ENCODE measurements at places on chromosomes 11 and 22.
A peak's percentile ranks its signal among the peaks of the same experiment; 100 is the strongest.

GRCh38 chr11:17722000-17722643, 2.8 kb downstream of the MYOD1 start:
- DNase-seq, result no peak

- no peak for DNase-seq
Measured at GRCh38 chr11:67287355-67288197, 1.5 kb upstream of the ANKRD13D start.

- peak; percentile 65 for DNase-seq
Measured at GRCh38 chr11:75706260-75706729, 11.3 kb upstream of the MOGAT2 start.

- no peak for DNase-seq
Measured at GRCh38 chr11:46050003-46050461, 71.2 kb downstream of the PHF21A start.

DNA sequence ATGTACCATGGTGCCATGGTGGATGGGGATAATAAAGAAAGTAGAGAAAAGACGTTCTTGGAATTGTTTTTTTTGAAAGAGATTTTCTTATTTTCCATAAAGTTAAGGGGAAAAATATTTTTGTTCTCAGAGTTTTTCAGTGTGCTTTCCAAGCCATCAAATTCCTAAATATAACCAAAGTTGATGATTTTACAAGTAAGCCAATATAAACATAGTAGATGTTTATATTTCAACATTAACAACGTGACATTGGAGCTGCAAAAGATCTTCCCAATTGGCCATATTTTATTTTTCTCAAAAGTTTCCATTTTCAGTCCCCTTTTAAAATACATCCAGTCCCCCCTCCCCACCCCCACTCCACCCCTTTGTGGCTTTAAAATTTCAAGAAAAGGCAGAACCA, 80.9 kb upstream of the PICALM start:
- DNase-seq, result no peak

DNA sequence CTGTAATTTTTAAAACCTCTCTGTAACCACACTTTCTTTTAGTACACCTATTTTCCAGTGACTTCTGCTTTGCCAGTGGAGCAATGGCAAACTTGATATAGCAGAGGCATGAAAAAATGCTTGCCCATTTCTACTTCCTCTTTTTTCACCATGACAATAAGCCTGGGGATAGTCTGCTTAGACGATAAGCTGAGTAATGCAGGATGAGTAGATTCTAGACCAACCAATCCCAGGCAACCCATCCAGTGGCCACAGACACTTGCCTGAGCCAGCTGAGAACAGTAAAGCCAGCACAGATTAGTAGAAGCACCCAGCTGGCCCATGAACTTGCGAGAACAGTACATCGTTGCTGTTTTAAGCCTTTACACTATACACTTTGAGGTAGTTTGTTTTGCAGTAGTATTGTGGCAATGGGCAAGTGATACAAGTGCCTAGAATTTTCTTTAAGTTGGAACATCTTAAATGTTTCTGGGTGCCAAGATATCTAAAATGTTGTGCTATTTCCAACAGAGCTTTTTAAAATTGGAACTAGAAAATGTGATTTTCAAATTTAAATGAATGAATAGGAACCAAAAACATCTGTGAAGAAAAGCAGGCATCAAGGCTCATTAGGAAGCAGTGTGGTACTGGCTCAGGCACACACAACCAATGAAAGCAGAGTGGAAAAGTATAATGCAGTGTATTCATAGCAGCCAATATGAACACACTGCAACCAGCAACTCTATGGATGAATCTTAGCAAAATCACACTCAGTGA, 37.7 kb downstream of the DDI1 start:
- no peak for DNase-seq

GRCh38 chr22:49015993-49016908, 811.4 kb downstream of the BRD1 start:
- DNase-seq, result no peak

GRCh38 chr11:62694455-62695167, 5.3 kb upstream of the LRRN4CL start:
- peak; percentile 67 for DNase-seq

GRCh38 chr11:20007386-20007785, 152.9 kb downstream of the DBX1 start:
- DNase-seq, result no peak

GRCh38 chr11:78313898-78314297, 103.7 kb downstream of the GAB2 start:
- no peak for DNase-seq

DNA sequence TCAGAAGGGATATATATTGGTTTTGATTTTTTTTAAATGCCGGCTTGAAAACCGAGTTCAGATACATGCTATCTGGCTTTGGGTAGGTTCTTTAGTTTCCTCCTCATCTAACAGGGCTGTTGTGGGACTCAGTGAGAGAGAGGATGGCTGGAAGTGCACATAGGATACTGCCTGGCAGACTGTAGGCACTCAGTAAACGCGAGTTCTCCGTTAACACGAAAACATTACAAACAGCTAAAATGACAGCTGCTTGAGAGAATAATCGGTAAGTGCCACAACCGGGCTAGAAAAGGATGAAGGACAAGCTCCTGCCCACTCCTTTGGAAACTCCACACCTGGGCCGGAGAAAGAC, 369 bp downstream of the XRRA1 start:
- DNase-seq, result no peak

DNA sequence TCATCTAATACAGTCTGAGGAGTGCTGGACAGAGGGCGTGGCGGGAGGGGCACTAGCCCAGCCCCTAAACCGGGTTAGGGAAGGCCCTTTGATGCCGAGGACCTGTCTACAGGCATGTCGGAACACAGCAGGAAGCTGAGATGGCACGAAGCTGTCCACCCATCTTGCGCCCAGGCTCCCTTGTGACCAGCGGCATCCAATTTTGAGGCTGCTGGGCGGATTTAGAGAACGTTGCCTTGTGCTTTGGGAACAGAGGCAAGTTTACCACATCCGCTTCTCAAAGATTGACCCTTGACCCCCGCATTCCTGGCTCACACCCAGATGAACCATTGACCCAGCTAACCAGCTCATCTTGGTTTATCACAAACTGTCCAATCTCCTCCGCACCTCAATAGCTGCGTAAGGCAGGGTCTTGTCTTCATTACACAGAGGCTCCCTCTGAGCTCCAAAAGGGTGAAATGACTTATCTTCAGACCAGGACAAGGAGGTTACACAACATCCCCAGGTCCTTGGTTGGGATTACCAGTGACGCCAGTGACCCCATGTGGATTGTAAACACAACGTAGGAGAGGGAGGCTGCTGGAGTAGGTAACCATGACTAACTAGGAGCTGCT, 4.5 kb downstream of the FAM83F start:
- no peak for DNase-seq

GRCh38 chr11:133860151-133860550, 14.8 kb upstream of the SPATA19 start:
- DNase-seq, result no peak

GRCh38 chr11:45777127-45777969, 27.6 kb upstream of the SLC35C1 start:
- DNase-seq, result no peak

GRCh38 chr11:9016916-9017642, 13.3 kb upstream of the NRIP3 start:
- no peak for DNase-seq

- no peak for DNase-seq
Measured at GRCh38 chr11:71991494-71991893, 7.2 kb upstream of the IL18BP start.

DNA sequence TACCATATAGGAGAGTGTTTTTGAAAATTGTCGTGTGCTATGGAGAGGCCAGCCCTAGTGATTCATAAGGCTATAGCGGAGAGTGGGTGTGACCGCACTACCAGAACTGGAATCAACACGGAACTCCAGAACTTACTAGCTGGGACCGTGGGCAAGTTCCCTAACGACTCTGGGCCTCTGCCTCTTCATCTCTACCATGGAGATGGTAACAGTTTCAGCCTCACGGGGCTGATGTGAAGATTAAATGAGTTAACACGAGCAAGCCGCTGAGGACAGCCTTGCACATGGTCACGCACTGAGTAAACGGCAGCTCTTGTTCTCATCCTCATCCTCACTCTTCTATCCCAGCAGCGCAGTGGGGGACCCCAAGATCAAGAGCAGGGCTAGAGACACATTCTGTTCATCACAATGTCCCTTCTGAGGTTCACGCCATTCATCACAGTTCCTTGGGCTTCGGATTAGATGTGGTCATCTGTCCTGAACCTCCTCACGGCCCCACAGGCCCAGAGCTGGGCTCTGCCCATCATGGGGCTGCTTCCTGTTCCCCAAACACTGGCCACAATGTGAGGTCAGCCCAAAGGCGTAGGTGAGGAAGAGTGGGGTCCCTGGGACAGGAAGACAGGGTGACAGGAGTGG, 47.2 kb upstream of the CD5 start:
- DNase-seq, result no peak

DNA sequence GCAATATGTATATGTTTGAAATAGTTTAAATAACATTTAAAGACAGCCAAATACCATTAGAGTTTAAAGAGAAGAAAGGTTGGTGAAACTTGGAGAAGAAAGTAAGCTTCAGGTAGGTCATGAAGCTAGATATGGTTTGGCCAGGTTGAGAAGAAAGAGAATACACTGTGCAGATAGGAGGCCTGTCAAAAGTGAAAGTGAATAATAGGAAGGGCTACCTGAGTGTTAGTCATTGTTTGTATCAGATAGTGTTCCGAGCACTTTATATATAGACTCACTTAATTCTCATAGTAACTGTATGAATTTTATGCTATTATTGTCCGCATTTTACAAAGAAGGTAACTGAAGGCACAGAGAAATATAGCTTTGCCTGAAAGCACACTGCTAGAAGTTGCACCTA, 56.9 kb downstream of the USP47 start:
- no peak for DNase-seq

GRCh38 chr11:87976009-87976408, 199.2 kb downstream of the RAB38 start:
- no peak for DNase-seq

Data from GM12891 (cell line).